Right atrium auricular region (tissue), 2 donors: ENCODE measurements at places on chromosomes 16 and 17.

- no peaks in the 10 kb centered on the region for H3K4me1 ChIP-seq
- peak overlapping the region; percentile 41 for H3K4me3 ChIP-seq
- no peaks in the 10 kb centered on the region for H3K36me3 ChIP-seq
- no peaks in the 10 kb centered on the region for H3K27me3 ChIP-seq
Measured at GRCh38 chr17:77527836-77528505, 387.2 kb downstream of the SEC14L1 start.

DNA sequence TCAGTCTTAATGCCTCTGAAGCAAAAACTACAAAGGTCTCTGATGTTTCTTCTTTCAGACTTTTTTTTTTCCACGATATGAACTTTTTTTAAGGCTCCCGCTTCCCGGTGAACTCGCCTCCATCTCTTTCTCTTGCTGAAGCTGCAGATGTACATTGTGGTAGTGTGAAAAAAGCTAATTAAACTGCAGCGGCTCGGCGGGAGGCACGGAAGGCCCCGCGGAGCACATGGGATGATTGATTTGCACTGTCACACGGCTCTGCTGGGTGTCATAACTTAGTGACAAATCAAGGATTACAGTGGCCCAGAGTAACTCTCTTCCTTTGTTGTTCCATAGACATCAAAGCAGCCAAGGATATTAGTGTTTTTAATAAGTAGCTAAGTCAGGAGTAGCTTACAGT lies 196.3 kb downstream of the AXIN2 start:
- no peak for DNase-seq
- H3K27me3 ChIP-seq = no peaks in the 10 kb centered on the region
- H3K4me3 ChIP-seq = no peak overlapping the region
- no peaks in the 10 kb centered on the region for H3K36me3 ChIP-seq
- H3K27ac ChIP-seq = no peak overlapping the region

DNA sequence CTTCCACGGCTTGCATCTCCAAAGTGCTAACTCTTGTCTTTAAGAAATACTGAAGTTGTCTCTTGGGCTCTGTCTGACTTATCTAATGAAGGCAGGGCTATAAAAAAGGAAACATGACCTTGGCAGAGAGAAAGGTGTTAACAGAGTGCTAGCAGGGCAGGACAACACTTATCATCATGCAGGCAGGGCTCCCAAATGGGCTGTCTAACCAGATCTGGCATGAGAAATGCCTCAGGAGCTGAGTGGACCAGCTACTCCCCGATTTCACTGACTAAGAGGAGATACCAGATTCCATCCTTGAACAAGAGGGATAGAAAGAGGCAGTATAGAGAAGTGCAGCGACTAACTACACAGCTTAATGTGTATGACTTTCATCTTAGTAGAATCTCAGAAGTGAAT lies 32.6 kb downstream of the PMP22 start:
- no peaks in the 10 kb centered on the region for H3K27me3 ChIP-seq
- peaks cover 94% of the 10 kb centered on the region for H3K36me3 ChIP-seq
- peak overlapping the region; percentile 69 for H3K27ac ChIP-seq
- H3K4me3 ChIP-seq = no peak overlapping the region
- DNase-seq = no peak

DNA sequence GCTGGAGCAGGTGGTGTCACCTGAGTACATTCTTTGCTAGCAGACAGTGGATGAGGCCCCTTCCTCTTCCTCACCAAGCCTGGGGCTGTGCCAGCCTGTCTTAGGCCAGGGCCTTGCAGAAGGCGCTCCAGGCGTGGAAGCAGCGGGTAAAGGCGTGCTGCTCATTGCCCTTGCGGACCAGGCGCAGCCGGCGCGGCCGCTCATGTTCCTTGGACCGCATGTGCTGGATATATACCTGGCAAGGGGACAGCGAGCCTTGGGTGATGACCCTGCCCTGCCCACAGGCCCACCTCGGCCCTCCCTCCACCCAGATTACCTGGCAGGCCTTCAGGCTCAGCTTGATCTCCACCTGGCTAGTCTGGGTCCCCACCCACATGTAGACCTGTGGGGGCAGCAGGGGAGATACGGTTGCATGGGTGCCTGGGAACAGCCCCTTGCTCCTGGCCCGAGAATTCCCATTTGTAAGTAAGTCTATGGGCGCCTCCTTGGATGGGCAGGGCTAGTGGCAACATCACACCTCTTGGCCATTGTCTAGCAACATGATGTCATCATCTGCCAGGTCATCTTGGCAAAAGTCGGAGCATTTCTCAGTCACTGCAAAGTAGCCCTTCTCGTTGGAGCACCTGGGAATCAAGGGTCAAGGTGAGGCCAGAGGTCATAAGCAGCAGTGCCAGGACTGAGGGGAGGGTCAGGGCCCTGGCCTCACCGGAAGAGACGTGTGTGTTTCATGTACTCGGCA lies 13.3 kb downstream of the FLII start:
- no peaks in the 10 kb centered on the region for H3K4me1 ChIP-seq
- H3K36me3 ChIP-seq = peaks cover 51% of the 10 kb centered on the region

DNA sequence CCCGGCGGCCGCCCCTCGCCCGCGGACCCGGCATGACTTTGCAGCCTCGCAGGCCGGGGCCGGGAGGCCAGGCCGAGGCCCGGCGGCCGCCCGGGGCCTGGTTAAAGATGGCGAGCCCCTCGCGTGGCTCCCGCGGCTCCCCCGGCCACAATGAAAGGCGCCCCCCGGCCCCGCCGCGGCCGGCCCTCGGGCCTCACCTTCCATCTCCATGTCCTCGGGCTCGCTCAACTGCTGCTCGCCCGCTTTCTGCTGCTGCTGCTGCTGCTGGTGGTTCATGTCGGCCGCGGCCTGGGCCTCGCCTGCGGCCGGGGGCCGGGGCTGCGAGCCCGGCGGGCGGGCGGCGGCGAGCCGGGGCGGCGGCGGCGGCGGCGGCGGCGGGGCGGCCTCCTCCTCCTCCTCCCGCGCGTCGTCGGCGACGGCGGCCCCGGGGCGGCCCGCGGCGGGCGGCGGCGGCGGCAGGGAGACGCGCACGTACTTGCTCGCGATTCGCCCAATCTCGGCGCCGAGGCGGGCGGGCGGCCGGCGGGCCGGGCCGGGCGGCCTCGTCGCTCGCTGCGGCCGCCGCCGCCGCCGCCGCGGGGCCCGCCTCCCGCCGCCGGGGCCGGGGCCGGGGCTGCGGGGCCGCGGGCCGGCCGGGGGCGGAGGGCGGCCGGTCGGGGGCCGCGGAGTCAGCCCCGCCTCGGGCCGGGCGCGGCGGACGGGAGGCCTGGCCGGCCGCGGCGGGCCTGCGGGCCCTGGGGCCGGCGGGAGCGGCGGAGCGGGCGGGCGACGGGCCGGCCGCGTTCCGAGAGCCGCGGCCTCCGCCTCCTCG lies 491 bp downstream of the USP7 start:
- H3K4me1 ChIP-seq = no peaks in the 10 kb centered on the region
- H3K4me3 ChIP-seq = peak overlapping the region; percentile 78
- peak overlapping the region; percentile 73 for H3K27ac ChIP-seq
- H3K27me3 ChIP-seq = no peaks in the 10 kb centered on the region
- no peak for DNase-seq
- no peaks in the 10 kb centered on the region for H3K36me3 ChIP-seq

DNA sequence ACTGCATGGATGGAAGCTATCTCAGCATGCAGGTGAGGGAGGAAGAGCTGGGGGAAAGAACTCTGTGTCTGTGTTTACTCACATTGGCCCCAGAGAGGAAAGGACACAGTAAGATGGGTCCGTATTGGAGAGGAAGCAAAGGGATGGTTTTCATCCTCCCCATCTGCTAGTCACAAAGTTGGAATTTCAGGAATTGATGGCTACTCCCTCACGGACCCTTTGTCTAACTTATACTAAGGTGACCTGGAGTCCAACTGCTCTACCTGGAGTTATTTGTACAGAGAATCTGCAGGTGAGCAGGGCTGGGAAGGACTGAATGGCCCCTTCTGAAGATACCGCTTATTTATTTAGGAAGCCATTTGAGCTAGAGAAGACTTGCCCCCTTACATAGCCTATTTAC lies 55.1 kb downstream of the WNT3 start:
- no peaks in the 10 kb centered on the region for H3K36me3 ChIP-seq
- no peak overlapping the region for H3K27ac ChIP-seq
- H3K27me3 ChIP-seq = no peaks in the 10 kb centered on the region
- DNase-seq = peak; percentile 9
- peaks cover 21% of the 10 kb centered on the region for H3K4me1 ChIP-seq

DNA sequence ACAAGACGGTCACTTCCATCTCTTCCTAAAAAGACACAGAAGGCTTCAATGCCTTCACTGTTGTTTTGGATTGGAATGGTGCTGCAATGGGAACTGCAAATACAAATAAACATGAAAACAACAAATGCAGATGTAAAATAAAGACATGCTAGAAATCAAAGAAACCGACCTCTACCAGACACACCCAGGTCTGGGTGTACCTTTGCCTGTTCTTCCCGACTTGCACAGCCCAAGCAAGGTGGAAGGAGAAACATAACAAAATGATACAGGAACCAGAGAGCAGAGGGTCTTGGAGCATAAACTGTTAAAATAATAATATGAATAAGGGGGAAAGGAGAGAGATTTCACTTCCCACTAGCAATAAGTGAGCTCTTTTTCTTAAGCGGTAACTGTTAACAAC lies 17.3 kb downstream of the RFFL start:
- no peak overlapping the region for H3K4me3 ChIP-seq
- no peak for DNase-seq
- no peak overlapping the region for H3K27ac ChIP-seq
- H3K27me3 ChIP-seq = no peaks in the 10 kb centered on the region
- no peaks in the 10 kb centered on the region for H3K4me1 ChIP-seq

DNA sequence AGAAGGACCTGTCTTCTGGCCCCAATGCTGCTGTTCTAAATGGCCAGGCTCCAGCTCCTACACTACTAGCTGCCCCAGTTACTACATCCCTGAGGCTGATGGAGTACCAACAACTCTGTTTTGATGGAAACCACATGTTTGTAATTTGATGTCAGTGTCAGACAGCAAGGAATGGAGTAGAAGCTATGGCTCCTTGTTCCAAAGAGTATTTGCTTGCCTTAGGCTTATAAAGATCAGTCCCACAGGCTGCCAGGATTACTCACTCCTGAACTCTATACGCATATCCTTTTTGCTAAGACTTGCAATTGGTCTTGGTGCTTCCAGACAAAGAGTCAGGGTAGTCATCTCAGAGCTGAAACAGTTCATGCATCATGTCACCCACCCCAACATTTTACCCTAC lies 139.6 kb downstream of the HS3ST3A1 start:
- H3K4me1 ChIP-seq = no peaks in the 10 kb centered on the region
- H3K27ac ChIP-seq = no peak overlapping the region
- no peak overlapping the region for H3K4me3 ChIP-seq
- H3K27me3 ChIP-seq = no peaks in the 10 kb centered on the region

DNA sequence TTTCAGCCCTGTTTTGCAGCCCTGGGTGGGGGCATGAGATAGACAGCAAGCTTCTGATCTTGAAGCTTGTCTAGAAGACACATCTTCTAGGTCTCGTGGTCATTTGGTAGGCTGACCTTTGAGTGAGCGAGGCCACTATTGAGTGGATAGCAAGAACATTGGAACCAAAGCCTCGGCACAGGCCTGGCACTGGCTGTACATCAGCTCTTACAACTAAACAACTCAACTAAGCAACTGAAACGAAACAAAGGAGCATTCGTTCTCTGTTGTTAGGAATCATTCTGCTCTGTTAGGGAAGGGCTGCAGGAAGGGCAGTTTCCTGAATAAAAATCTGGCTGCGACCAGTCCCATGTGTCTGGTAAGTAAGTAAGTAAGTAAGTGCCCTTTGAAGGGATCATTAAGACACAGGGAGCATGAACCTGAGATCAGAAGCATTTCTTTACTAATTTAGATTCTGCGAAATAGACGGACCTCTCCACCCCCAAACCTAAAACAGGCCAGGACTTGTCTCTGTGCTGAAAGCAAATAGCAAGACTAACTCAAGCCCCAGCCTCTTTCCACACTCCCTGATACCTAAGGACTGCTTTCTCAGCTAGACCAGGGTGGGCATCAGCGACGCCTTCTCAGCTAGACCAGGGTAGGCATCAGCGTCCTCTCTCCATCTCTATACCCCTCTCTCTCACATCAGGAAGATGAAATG lies 22.7 kb downstream of the CYB561 start:
- no peaks in the 10 kb centered on the region for H3K27me3 ChIP-seq
- no peak overlapping the region for H3K4me3 ChIP-seq
- no peak overlapping the region for H3K27ac ChIP-seq
- peaks cover 4% of the 10 kb centered on the region for H3K36me3 ChIP-seq

DNA sequence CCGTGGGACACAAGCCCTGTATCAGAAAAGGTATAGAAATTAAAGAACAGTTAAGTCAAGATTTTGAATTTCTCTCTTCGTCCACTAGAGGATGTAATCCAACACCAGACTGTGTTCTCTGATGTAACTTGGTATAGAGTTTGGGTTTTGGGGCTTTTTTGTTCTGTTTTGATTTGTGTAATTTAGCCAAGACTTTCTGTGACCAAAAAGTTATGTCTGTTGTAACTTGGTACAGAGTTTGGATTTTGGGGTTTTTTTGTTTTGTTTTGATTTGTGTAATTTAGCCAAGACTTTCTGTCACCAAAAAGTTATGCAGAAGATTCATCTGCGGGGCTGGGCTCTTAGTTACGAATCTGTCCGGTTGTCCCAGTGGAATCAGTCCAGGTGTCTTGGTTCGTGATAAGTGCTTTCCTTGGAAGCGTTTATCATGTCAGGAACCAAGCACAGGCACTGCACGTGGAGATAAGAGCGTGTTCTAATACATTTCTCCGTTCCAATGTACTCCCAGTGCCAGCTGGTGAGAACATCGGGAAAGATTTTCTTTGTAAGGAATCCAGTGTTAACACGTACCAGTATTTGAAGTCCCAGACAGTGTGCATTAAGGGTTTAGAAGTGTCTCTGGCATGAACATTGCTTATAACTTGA lies 44.1 kb upstream of the SEC14L1 start:
- H3K27me3 ChIP-seq = no peaks in the 10 kb centered on the region
- no peaks in the 10 kb centered on the region for H3K4me1 ChIP-seq
- H3K4me3 ChIP-seq = no peak overlapping the region
- peak; percentile 70 for DNase-seq

DNA sequence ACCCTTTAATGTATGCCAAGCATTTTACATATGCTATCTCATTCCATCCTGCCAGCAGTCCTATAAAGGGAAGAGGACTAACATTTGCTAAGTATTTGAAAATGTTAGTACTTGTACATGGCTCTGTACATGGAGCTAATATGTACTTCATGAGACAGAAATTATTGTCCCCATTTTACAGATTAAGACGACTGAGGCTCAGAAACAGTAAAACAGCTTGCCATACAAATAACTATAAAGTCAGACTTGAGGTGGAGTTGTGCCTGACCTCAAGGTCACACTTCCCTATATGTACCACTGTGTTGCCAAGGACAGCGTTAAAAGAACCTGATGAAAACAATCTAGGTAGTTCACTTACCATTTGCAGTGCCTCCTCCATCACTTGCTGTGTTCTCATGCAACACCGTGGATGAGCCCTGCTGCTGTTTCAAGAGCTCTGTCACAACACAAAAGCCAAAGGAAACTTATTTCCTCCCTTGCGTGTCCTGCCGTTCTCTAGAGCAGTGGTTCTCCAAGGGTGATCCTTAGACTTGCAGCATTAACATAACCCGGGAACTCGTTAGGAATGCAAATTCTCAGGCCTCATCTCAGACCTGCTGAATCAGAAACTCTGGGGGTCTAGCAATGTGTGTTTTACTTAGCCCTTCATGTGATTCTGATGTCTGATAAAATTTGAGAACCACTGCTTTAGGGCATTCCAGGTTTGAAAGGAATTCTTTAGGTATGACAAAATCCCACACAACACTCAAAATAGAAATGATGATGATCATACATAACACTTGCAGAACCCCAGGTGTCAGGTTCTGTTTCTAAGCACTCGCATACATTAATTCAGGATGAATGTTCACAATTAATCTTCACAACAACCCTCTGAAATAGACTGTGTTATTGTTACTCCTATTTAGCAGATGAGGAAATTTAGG lies 51.2 kb upstream of the MTMR4 start:
- no peak overlapping the region for H3K27ac ChIP-seq
- H3K27me3 ChIP-seq = no peaks in the 10 kb centered on the region
- H3K36me3 ChIP-seq = no peaks in the 10 kb centered on the region
- H3K4me3 ChIP-seq = no peak overlapping the region
- DNase-seq = no peak
